ENCODE measurements at places on chromosomes 2 and 18.
A peak's percentile ranks its signal among the peaks of the same experiment; 100 is the strongest.

- DNase-seq: no peak
Measured at GRCh38 chr18:57004366-57005121, 142.3 kb upstream of the BOD1L2 start.

DNA sequence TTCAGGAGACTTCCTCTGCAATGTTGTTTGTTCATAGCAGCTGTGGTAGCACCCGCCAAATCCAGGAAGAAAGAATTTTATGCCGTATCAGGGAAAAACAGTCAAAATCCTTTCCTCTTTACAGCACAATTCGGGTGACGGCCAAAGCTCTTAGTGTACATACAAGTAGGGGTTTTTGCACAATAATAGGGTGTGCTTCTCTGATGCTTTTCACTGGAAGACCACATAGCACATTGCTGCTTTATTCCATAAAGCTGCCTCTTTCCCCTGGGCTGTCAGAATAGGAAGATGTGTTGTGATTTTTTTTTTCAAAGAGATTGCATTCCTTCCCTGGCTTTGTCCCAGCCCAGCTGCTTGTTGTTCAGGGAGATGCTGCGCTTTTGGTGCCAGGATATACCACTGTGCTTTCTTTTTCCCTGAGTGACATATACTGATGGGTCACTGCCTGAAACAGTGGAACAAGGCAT lies 27.2 kb upstream of the LANCL1 start:
- no peak for DNase-seq

DNA sequence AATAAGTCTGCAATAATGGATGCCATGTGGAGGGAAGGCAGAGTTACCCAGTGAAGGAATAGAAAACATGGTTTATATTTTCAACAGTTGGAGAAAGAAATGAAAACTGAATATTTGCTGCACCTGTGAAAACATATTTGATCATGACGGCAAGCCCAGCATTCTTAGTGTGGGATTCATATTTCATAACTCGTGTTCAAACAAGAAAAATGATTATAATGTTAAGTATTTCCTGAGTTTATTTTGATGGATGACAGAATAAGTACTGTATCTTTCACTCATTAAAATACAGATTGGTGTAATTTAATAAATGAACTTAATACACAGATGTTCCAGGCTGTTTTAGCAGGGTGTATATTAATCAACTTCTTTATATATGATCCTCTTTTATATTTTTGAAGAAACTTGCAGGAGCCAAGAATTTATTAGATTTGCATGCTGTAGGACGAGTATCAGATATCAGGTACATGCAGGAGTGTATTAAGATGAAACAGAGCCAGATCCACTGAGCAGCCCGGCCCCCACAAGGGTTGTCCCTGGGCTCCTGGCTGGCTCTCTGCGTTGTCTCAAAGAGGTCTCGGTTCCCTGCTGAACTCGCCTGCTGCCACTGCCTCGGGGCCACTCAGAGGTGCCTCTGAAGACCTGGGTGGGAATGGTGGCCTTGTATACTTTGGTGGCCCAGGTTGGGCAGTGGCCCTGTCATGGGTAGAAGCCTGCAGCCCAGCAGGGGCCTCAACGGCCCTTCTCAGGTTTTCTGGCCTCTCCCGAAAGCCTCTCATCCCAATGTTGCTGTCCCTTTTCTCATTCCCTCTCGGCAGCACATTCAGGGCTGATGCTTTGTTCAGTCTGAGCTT lies 95.0 kb upstream of the LDAH start:
- no peak for DNase-seq

- DNase-seq: no peak
Measured at GRCh38 chr2:231425291-231425810, 29.8 kb downstream of the B3GNT7 start.

GRCh38 chr2:241570961-241571581 lies 12.5 kb downstream of the BOK start:
- DNase-seq: no peak

GRCh38 chr2:126686286-126686685 lies 30.3 kb downstream of the GYPC start:
- no peak for DNase-seq

- DNase-seq: no peak
Measured at GRCh38 chr2:224777559-224777930, 61.4 kb upstream of the CCDC195 start.

GRCh38 chr2:46339676-46340459 lies 42.7 kb downstream of the EPAS1 start:
- peak; percentile 30 for DNase-seq

GRCh38 chr18:51537487-51537886 lies 340.0 kb upstream of the MEX3C start:
- DNase-seq: peak; percentile 24

Data from Caco-2 (cell line).